ENCODE measurements at places on chromosomes 7 and 10.
A peak's percentile ranks its signal among the peaks of the same experiment; 100 is the strongest.

DNA sequence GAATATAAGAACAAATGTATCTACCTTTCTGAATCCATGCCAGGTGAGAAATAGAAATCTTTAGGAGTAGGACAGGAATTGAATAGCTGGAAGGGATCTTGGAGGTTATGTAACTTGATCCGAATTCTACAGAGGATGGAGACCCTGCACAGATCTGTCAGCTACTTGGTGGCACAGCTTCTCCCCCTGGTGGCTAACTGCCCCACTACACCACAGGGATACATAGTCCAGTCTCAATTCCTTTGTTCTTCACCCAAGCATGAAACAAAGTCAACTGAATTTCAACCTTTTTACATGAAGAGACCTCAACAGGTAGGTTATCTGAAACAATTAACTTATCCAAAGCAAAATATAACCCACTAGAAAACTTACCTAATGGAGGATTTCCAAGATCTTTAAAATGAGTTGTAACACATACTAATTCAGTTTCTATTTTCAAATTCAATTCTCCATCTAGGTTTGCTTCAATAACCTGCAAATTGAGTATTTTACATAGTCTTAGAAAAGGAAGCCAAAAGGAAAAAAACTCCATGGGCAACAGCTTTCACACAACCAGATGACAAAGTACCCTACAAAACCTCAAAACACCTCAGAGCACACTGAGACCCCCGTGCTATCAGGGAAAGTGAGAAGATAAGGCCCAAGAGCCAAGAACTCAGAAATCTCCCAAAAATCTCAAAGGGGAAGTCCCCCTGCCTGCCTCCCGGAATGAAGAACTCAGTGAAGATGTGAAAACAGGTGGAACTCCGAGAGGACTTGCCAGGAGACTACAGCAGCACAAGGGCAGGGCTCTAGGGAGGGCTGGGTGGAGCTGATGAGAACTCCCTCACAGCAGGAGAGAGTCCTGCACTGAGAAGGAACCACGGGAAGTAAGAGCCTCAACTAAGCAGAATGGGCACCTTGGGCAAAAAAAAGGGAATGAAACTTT is 10.3 kb downstream of the HUS1 start:
- peak; percentile 82 for DNase-seq

DNA sequence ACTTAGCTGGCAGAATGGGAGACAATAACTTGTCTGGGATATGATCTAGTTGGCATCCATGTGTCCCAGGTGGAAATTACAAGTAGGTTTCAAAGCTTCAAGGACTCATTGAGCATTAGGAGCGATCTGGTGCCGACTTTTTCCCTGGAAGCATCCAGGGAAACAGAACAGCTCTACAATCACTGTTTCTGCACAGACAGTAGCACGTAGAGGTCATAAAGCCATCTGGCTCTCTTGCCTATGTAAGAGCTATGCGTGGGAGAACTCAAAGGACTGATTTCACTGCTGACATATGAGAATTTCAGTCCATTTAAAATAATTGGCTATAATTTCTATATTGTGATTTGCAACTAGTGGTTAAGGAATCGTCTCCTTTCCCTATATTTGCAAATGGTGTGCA is 791.7 kb downstream of the REEP3 start:
- DNase-seq: no peak

DNA sequence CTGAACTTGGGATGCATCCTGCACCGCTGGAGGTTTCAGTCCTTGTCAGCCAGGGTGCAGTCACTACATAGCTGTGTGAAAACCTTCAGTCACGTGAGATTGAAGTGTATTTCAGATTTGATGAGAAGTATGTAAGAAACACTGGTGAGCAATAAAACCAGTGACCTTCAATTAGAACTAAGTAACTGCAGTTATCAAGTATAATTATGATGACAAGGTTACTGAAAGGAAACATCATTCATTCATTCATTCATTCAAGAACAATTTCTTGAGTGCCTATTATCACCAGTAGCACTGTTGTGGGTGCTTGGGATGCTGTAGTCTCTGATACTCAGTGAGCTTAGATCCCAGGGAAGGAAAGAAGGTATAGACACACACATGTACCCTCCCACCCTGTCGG is 33.6 kb downstream of the RHEB start:
- DNase-seq: no peak

DNA sequence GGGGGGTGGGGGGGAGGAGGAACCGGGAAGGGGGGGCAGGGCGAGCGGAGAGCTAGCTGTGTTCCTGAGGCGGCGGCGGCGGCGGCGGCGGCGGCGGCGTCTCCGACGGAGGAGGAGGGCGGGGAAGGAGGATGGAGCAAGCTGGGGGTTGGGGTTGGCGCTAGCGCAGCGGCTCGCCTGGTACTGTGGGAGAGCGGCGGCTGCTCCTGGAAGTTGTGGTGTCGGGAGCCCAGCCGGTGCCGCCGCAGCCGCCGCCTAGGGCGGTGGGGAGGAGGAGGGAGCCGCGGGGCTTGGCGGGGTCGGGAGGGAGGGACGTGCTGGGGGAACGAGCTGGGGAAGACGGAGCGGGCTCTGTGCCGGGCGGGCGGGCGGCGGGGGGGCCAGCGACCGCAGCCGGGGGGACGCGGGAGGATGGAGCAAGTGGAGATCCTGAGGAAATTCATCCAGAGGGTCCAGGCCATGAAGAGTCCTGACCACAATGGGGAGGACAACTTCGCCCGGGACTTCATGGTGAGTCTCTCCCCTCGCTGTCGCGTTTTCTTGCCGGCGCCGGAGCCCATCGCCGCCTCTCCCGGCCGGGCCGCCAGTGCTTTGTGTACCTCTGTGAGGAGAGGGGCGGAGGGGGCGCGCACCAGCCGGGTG is at the start of gene PTPN12:
TSS of gene PTPN12 (plus strand) at position 160 of the 642 bp plus-strand sequence. CDS start at position 412, 252 bp downstream.
- peak; percentile 79 for DNase-seq

DNA sequence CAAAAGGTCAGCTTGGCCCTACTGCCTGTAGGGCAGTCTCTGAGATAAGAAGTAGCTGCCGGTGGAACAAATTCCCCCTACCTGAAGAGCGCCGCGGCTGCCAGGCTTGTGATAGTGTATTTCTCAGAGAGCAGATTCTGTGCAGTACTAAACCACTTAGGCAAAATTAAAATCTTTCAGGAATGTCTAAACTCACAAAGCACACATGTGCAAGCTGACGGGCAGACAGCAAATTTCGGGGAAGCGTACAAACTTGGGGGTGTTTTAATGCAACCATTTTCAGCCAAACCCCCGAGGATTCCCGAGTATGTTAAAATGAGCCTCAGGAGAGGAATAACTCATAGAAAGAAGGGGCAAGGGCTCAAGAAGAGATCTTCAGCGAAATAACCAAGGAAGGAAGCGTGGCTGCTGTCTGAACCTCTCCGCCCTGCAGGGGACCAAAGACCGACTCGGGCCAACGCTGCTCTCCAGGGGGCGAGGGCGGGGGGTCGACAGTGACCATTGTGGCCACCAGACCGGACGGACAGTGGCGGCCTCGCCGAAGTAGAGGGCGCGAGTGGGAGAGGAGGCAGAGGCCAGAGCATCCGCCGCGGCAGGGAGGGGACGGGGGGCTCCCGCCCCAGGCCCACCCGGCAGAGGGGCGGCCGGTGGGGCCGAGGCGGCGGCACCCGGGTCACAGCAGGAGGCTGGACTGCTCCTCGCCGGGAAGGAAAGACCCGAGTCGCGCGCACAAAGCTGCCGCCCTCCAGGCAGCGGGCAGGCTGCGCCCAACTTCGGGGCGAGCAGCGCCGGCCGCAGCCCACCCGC is 819 bp downstream of the HYCC1 start:
- peak; percentile 68 for DNase-seq

DNA sequence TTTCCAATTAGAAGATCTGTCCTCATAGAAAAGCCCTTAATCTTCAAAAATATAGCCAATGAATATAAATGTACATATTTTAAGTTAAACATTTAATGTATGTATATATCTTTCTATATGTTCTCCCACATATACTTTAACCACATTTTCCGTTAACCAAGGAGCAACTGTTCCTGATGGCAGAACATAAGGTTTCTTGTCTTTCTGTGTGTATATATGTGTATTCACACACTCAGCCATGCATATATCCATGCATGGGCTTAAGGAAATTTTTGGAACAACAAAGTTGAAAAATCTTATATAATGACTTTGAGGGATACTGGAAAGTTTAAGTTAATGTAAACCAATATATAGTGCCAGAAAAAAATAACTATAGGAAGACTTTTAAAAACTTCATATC is 274.0 kb downstream of the DGKB start:
- DNase-seq: no peak

GRCh38 chr7:90570373-90570959 is 25.7 kb upstream of the CDK14 start:
- no peak for DNase-seq

- DNase-seq: no peak
These were observed 57.6 kb upstream of the PIK3CG start for GRCh38 chr7:106807474-106807873.

GRCh38 chr7:35246819-35247218 is 7.1 kb downstream of the TBX20 start:
- DNase-seq: no peak

- no peak for DNase-seq
These were observed 315.7 kb downstream of the NRG3 start for GRCh38 chr10:82190432-82191260.

GRCh38 chr10:10755490-10755889 is 262.2 kb upstream of the CELF2 start:
- DNase-seq: no peak
